ENCODE measurements at places on chromosomes 1 and 21. TPM values are rescaled to one million over a fixed set of nuclear protein-coding genes. Genes with fewer than 3 reads are reported as not detected.

Gene CD101
- 0.26 TPM for total RNA-seq

Gene PROK1
- total RNA-seq, result not detected

Gene ERVH48-1
- total RNA-seq, result 0.29 TPM

Gene BTBD8
- total RNA-seq, result 2.6 TPM

Gene CA6
- 0.78 TPM for total RNA-seq

Gene CRABP2
- 2.2 TPM for total RNA-seq

Gene FHAD1
- not detected for total RNA-seq

Gene MDM4
- 71.3 TPM for total RNA-seq

Gene GABPA
- total RNA-seq, result 24.9 TPM

- peak; percentile 31 for ATAC-seq
Observed at GRCh38 chr1:155983191-155984024, 5.1 kb upstream of the ARHGEF2 start.

- ATAC-seq, result no peak
Observed at GRCh38 chr1:112558634-112559033, 49.9 kb downstream of the WNT2B start.

- ATAC-seq, result no peak
Observed at GRCh38 chr1:96747565-96747964, 26.0 kb downstream of the PTBP2 start.

DNA sequence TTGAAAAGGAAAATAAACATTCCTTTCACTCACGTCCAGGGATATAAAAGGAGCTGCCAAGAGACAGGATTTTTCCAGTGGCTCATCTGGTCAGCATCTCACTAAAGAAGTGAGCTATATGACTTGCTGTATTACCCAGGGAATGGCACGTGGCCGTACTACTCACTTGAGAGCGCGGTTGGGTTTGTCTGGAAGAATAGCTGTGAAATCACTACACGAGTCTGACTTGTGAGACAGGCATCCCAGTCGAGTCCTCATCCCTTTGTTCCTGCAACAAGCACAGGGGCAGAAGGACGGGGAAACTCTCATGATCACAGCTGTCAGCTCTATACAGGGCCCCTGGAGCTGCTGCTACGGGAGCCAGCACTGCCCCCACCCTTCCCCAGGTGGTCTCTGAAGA lies 17.7 kb downstream of the RGS8 start:
- no peak for ATAC-seq

DNA sequence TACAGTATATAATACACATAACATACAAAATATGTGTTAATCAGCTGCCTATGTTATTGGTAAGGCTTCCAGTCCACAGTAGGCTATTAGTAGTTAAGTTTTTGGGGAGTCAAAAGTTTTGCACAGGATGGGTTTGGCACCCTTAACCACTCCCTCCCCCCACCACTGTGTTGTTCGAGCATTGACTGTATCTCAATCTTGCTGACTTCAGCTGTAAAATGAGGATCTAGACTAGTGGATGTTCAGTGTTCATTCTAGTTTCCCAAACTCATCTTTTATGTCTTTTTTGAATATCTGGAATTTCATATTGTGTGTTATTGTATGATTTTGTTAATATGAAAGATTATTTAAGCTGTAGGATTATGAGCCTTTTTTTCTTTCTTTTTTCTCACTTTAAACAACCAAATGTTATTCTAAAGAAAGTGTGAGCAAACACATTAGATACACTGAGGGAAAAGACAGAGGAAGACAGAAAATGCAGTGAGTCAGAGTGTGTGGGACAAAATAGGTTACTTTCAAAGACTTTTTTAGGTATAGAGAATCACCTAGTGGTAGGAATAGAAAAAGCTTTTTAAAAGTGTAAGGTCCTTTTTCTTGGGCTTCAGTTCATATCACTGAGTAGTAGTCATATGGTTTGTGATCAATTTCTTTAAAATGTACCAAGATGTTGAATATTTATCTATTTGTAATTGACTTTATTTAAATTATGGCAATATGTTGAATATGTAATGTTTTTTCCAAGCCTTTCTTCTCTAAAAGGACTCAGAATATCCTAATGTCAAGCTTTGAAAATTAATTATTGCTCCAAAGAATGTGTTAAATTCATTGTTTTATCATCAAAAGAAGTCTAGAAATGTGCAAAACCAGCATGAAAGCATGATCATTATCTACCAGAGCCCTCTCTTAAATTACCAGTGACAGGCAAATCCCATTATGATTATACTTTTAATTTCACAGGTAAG lies 17.9 kb upstream of the CENPF start:
- peak; percentile 83 for ATAC-seq

DNA sequence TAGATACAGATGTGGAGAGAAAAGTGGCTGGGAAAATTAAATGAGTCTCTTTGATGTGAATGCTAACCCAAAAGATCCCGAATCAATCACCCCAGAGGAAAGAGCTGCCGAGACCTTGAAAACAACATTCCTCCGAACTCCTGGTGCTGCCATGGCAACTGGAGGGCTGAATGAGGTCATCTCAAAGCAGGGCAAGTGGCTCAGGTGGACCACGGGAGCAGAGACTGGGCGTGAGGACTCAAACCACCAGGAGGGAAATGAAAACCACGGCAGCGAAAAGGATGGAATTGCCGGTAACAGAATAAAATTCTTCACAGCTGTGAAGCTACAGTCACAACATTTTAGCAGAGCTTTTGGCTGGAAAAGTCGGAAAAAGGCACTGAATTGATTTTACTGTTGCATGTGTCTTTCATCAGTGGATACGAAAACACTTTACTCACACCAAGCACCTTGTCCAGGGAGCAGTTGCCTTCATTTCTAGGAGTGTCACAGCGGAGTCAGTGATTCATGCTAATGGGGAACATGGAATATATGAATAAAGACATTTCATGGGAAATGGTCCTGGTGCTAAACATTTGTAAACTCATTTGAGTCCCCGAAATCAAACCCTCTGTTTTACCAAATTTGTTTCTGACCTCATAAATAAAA lies 23.2 kb upstream of the BECN2 start:
- no peak for ATAC-seq

GRCh38 chr1:168656485-168656884 lies 72.5 kb downstream of the DPT start:
- no peak for ATAC-seq

- no peak for ATAC-seq
Observed at GRCh38 chr1:223780949-223781348, 64.8 kb downstream of the TP53BP2 start.

DNA sequence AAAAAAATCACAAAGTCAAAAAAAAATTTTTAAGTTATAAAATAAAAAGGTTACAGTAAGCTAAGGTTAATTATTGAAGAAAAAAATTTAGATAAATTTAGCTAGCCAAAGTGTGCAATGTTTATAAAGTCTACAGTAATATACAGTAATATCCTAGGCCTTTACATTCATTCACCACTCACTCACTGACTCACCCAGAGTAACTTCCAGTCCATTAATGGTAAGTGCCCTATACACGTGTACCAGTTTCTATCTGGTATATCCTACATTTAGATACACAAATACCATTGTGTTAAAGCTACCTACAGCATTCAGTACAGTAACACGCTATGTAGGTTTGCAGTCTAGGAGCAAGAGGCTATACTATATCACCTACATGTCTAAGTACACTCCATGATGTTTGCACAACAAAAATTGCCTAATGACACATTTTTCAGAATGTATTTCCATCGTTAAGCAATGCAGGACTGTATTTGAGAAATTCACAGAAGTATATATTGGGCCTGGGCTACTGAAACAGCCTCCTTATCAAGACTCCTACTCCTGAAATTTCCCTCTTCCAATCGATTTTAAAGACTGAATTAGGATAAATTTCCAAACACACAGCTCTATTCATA lies 155.1 kb downstream of the COP1 start:
- ATAC-seq, result no peak

- no peak for ATAC-seq
Observed at GRCh38 chr1:2650967-2651645, 18.3 kb upstream of the MMEL1 start.

DNA sequence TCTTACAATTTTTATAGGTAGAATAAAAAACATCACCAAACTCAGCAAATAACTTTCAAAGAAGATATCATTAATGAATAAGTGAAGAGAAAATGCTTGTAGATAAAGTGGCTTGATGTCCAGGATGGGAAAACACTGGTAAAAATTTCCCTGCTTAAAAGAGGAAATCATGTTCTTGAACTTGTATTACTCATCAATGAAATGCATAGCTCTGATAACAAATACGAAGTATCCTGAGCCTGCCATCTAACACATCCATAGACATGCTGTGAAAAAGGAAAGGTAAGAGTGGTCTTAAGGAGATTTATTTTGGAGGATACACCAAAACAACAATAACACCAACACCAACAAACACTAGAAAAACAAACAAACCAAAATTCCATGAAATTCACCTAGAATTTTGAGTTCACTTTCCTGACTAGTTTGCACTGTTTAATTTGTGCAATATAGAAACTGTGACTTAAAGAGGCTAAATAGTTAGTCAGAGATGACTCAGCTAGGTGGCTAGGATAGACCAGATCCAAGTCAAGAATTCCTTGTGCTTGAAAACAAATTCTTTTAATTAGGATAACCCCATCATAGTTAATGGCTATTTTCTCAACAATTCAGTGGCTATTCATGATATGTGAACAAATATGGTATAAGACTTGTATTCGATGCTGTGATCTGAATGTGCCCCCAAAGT lies 179.8 kb upstream of the KCNK2 start:
- no peak for ATAC-seq

GRCh38 chr1:156424806-156425432 lies 55.9 kb downstream of the RHBG start:
- no peak for ATAC-seq

DNA sequence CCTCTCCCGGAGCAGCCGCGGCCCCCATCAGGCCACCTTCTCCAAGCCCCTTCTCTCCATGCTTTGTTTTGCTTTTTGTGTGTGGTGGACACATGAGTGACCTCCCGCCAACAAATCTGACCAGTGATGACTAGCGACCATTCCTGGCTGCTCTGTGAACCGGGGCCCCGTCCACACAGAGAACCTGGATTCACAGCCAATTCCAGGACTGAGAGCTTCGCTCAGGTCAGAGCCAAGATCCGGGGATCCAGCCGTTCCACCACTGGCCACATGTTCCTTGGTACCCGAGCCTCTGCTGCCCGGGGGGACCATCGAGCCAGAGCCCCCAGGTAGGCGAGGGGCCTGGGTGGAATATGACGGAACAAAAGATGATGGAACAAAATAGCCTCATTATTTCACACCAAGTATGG lies 46.7 kb upstream of the COL18A1 start:
- no peak for ATAC-seq

DNA sequence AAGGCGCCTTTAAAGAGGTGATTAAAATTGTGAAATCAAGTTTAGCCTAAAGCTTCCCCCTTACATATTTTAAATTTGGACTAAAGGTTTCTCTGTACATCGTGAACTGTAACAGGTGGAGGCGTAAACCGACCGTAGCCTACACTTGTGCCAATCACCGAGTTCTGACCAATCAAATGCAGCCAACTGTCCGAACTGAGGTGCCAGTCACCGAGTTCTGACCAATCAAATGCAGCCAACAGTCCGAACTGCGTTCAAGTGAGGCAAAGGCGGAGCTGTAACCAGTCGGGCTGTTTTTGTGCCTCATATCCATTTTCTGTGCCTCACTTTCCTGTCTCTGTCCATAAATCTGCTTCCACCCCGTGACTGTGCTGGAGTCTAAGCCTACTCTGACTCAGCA lies 7.4 kb downstream of the TFF1 start:
- no peak for ATAC-seq

- no peak for ATAC-seq
Observed at GRCh38 chr1:115652236-115652788, 10.5 kb downstream of the VANGL1 start.

GRCh38 chr1:243343970-243344937 lies 88.4 kb downstream of the SDCCAG8 start:
- no peak for ATAC-seq

DNA sequence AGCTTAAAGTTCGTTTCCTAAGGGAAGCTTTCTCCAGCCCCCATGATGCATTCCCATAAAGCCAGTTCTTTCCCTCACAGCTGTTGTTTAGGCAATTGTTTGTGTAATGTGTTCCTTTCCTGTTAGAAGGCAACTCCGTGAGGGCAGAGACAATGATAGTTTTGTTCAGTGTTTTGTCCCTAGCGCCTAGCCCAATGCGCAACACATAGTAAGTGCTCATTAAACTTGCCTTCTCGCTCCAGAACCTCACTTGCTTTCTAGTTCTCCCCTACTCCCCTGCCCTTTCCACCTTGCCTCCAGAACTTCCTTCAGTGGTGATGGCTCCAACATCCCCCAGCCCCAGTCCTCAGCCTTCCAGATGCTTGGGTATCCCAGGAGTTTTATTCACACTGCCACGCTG lies 115.4 kb downstream of the TMEM53 start:
- no peak for ATAC-seq

DNA sequence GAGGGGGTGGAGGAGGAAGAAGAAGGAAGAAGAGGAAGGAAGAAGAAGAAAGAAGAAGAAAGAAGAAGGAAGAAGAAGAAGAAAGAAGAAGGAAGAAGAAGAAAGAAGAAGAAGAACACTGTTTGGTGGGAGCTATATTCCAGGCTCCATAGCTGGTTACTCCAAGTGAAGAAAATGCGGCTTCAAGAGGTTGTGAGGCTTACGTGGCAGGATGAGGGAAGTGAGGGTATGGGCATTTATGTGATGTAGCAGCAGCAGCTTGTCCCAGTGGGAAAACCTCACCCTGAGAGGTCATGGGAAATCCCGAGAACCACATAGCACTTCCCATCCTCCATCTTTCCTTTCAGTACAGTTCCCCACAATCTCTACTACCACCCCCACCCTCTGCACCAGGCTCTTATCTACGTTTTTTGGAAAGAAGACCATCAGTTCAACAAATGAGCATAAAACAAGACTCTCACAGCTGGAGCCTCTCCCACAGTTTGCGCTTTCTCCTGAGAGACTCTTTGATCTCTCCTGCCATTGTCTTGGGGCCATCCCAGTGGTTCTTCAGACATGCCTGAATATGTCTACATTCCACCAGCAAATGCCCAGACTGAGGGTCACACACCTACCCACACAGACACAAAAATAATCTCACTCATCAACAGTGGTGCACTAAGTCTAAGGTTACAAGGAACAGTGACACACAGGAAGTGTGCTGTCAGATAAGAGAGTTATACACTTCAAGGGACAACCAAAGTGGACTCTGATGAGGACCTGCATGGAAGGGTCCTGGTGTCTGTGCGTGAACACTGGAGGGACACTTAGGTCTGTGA lies 77.9 kb upstream of the KCNJ15 start:
- no peak for ATAC-seq
